ENCODE measurements at places on chromosomes 7 and 10.
A peak's percentile ranks its signal among the peaks of the same experiment; 100 is the strongest.

DNA sequence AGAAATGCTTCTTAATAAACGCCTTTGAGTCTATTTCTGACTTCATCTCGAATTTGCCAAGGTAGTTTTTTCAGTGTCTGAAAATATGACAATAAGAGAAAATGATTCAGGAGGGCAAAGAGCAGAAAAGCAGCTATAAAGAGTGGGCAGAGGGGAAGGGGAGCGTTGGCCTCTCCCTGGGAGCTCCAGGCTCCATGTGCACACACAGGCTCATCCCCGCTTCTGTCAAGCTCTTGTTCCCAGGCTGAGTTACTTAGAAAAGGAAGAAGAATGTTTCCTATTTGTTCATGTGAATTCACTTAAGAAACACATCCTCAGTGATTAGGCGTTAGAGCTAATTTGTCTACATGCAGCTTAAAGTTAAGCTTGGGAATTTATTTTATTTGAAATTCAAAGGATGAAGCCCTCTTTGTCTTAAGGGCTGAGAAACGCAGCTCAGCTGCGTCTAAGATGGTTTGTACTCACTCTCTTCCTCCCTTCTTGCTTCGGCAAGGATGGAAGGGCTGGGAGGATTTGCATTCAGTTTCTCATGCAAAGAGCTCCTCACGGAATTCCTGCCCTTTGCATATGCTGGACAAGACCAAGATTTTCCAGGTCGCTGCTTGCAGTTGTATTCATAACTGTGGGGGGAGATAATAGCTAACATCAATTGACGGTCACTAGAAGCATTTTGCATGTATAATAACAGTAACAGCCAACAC is 29.0 kb upstream of the ATXN7L1 start:
- no peak for DNase-seq

DNA sequence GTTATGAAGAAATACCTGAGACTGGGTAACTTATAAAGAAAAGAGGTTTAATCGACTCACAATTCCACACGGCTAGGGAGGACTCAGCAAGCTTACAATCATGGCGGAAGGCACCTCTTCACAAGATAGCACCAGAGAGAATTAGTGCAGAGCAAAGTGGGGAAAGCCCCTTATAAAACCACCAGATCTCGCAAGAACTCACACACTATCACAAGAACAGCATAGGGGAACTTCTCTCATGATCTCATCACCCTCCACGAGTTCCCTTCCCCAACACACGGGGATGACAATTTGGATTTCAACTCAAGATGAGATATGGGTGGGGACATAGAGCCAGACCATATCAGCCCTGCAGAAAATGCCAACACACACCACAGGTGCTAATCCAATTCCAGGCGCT is 218.7 kb downstream of the PARD3 start:
- no peak for DNase-seq

- no peak for DNase-seq
Measured at GRCh38 chr10:48462482-48463020, 142.3 kb downstream of the ARHGAP22 start.

GRCh38 chr7:84824057-84824651 is 362.7 kb downstream of the SEMA3D start:
- DNase-seq: no peak

- peak; percentile 41 for DNase-seq
Measured at GRCh38 chr7:103573479-103574058, 127.6 kb upstream of the SLC26A5 start.

DNA sequence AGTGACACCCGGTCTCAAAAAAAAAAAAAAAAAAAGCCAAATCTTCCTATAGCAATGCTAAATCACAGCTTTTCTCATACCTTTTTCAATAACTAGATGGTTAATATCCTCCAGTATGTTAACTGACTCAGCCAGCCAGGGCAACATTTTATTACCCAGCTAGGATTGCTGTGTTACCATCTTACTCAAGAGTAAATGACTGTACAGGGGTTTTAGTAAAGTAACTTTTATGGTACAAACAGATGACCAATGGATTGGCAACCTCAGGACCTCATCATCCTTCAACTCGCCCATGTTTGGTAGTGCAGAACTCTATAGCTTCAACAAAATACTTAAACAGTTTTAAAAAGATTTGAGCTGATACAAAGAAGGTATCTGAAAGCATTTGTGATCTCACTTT is 59.5 kb downstream of the HBP1 start:
- DNase-seq: no peak

DNA sequence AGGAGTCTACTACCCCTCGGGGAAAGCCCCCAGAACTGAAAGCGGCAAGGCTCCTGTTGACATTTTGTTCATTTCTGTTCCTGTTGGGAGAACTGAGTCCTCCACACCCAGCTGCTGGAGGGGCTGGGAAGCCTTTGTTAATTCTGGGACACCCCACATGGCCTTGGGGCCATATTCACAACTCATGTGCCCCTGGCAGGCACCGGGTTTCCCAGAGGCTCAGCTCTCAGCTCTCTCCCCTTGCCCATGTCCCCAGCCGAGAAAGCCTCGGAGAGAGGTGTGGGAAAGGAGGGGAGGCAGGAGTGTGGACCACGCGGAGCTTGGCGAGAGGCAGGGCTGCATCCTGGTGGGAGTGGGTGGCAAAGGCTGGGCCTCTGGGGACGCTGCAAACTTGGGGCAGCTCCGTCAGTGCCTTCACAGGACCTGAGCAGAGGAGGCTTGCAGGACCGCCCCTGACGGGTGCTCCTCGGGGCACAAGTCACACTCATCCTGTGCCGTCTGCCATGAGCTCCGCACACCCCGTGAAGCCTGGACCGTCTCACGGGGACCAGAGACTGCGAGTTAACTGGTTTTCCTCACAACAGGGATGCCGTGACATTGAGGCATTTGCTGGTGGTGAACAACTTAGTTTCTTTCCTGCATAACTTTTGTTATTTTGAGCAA is 140.9 kb downstream of the DNAJB6 start:
- no peak for DNase-seq

DNA sequence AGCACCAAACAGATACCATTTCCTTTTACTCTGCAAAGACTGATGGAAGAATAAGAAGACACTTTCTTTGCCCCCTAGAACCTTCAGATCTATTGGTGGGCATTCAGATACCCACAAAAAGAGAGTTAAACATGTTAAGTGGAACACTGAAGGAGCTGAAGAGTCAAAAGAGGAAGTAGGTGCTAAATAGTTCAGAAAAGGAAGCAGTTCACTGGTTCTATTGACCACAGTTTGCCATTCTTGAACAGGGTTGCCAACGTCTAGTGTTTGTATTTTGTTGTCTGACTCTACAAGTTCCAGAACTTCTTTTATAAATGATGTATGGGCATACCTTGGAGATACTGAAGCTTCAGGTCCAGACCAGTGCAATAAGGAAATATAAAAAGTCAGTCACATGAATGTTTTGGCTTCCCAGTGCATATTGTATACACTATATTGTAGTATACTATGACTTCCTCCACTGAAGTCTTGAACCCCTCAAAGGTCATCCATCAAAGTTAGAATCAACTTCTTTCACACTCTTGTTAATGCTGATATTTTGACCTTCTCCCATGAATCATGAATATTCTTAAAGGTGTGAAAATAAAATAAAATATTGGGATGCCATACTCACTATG is 47.5 kb upstream of the AGR3 start:
- DNase-seq: peak; percentile 10

- DNase-seq: no peak
Measured at GRCh38 chr10:70562036-70562755, 40.3 kb downstream of the PRF1 start.

DNA sequence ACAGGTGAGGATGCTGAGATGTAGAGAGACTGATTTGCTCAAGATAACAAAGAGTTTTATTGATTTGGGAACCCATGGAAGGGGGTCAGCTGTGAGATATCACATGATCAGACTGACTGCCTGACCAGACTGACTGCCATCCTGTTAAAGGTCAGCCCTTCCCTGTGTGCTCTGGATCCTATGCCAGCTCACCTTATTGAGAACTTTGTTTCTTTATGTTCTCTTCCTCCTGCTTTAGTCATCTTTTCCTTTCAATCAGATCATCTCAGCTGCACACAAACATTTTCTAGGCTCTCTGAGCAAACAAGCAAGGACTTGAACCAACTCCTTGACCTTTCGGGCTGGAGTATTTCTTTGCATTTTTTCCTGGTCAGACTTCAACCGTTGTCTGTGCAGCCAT is 50.0 kb upstream of the MTPN start:
- DNase-seq: no peak

DNA sequence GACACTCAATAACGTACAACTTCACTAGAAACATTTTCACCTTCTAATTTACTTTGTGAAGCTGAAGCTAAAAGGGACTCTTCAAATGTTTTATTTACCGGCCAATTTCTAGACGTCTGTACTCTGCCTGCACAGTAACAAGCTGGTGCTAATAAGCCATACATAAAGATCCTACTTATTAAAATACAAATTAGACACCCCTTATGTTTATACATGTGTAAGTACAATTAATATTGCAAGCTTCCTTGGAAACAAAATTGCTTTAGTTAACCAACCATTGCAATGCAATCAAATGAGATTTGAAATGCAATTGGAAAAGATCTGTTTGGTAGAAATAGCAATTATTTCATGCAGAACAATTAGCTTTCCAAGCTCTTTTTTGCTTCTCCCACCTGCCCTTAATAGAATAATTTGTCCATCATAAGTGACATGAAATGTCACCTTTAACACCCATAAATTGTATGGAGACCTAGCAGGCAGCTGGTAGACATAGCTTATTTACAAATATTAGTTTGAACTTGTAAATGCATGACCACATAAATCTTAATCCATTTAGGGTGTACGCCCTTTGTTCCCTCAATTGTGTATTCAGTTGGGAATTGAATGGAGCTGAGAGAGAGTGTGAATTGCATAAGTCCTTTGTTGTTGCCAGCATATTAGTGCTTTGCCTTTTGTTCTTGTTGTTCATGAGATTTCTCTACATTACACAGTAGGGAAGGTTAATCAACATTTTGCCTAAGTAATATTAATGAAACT is 277.1 kb downstream of the CACNA2D1 start:
- DNase-seq: no peak

- DNase-seq: no peak
Measured at GRCh38 chr10:74610299-74610698, 216.1 kb upstream of the KAT6B start.

DNA sequence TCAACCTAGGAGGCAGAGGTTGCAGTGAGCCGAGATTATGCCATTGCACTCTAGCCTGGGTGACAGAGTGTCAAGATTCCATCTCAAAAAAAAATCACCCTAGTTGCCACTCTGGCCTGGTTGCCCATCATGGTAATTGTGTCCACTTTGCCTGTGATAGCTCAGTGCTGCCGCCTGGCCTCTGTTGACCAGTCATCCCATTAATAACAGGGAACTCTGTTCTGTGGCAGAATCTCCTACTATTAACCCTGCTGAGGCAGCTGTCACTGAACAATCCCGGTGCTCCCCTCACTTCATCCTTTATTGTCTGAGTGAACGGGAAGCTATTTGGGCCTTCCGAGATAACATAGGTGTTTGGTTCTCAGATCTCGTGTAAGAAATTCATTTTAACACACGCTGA is 14.6 kb downstream of the ZNF3 start:
- DNase-seq: no peak

DNA sequence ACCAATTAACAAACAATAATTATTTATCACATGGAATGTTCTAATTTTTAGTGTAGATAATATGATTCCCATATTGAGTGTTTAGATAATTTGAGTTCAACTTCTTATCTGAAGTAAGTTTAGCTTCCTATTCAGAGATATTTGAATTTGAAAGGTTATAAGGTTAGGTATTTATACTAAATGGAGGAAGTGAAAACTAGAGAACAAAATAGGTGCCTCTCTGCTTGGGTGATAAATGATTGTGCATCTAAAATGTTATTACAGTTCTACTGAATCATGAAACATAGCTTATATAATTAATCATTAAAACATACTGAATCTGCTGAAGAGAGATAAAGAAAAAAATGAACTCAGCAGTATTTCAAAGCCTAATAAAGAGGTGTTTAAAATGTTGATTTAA is 1174.3 kb downstream of the XPNPEP1 start:
- DNase-seq: no peak

DNA sequence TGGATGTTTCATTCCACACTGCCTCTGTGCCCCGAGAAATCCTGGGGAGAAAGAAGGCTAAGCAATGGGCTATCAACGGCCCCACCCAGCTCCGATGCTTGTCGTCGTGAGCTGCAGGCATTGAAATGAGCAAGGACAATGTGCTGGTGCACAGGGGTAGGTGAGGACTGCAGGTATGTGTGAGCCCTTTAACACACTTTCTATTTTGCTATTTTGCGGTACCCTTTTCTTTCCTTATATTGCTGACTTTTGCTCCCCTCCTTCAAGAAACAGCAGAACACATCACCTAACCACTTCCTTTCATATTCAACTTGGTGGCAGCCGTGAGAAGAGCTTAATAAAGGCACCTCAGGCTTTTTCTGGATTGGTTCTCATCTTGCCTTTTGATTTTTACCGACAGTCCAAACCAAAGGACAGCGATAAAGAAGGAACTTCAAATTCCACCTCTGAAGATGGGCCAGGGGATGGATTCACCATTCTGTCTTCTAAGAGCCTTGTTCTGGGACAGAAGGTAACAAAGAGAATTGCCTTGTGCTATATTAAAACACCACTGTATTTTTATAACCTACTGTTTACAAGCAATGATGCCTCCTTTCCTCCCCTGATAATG is 39.2 kb downstream of the AIFM2 start:
- DNase-seq: peak; percentile 79

DNA sequence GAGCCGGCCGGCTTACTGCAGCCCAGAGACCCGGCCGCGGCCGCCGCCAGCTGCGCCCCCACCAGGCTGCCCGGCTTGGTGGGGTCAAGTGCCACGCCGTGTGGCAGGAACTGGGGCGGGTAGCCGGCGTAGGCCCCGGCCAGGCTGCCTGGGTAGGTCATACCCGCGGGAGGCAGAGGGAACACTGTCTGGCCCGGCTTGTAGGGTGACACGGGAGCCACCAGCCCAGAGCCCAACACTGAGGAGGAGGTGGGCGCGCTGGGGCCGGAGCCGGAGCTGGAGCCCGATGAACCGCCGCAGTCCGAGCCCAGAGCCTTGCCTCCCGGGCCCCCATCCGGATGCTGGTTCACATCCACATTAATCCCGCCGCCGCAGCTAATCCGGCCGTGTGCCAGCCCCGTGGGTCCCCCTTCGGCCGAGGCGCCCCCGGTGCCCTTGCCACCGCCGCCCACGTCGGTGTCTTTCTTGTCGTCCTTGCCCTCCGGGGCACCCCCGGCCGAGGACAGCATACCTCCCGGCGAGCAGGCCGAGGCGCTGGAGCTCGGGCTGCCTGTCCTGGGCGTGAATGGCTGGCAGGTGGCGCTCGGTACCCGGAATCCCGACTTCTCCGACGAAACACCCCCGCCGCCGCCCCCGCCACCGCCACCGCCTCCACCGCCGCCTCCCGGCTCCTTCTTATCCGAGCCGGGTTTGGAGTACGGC is 2.0 kb downstream of the ZNF503 start:
- no peak for DNase-seq

- DNase-seq: no peak
Measured at GRCh38 chr10:114545071-114545470, 113.0 kb downstream of the ABLIM1 start.

DNA sequence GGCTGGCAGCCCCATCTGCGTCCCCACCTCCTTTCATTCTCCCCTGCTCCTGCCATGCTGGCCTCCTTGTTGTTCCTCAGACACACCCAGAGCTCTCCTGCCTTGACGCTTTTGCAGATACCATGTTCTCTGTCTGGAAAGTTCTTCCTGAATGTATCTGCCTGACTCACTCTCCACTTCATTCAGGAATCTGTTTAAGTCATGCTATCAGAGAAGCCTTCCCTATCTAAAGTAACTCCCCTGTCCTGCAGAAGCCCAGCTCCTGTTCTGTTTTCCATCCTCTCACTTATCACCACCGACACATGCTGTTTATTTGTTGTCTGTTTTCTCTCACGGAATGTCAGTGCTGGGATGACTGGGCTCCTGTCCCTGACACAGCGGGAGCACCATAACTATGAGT is 82.0 kb downstream of the AFAP1L2 start:
- DNase-seq: no peak

GRCh38 chr10:18252086-18252485 is 111.9 kb downstream of the CACNB2 start:
- no peak for DNase-seq

Data from Jurkat, Clone E6-1 (cell line).